ENCODE measurements at places on chromosomes 11 and 22.

GRCh38 chr11:4388221-4388620, 5.3 kb downstream of the TRIM21 start:
- no peak for DNase-seq

GRCh38 chr11:1682225-1682905, 14.6 kb upstream of the KRTAP5-6 start:
- DNase-seq = no peak

- peak; percentile 73 for DNase-seq
These were observed 2.9 kb upstream of the GGT5 start for GRCh38 chr22:24247564-24248344.

- no peak for DNase-seq
These were observed 2.3 kb downstream of the GATD1 start for GRCh38 chr11:774873-775592.

- DNase-seq = no peak
These were observed 3.7 kb downstream of the ALX4 start for GRCh38 chr11:44306052-44306917.

- DNase-seq = no peak
These were observed 110.3 kb downstream of the ARHGAP20 start for GRCh38 chr11:110601936-110602335.

DNA sequence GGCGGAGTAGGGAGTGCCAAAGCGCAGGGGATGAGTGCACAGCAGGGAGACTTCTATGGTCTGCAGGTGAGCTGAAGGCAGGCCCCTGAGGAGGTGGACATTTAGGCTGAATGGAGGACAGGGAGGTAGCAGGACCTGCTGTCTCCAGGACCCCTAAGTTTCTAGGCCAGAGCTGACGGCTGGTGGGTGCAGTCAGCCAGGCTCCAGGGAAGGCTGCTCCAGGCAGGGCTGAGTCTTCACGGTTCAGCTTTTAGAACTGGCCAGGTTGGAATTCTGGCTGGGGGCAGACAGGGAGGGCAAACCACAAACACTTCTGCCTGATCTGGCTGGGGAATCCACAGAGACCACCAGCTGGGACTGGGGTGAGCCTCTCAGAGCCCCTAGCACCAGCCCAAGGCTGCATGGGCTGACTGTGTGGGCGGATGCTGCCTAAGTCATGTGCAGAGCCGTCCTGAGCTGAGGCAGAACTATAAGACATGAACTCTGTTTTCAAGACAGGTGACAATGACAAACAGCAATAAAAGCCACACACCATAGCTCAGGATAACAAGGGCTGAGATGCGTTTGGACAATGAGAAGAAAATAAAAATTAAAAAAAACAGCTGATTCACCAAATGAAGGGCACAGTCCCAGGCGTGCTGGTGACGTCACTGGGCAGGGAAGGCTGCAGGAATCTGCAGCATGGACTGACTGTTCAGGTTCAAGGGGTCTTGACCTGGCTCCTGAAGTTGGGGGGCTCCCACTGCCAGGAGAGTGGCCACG, 10.4 kb upstream of the MALAT1 start:
- no peak for DNase-seq

DNA sequence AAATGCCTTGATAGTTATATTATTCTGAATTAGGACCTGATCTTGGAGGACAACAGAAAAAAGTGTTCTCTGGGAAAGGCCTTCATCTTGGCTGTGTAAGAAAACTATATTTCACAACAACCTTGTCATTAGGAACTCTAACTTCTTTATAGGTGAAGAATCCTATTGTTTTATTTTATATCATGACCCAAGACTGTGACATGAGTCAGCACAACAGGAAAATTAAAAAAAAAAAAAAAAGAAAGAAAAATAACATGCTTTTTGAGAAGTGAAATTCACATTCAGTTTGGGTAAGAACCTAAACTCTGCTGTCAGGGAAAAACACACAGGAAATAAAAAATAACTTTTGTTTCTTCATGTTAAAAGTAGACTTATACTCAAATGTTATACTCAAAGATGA, 11.7 kb upstream of the FOLR2 start:
- DNase-seq = no peak

DNA sequence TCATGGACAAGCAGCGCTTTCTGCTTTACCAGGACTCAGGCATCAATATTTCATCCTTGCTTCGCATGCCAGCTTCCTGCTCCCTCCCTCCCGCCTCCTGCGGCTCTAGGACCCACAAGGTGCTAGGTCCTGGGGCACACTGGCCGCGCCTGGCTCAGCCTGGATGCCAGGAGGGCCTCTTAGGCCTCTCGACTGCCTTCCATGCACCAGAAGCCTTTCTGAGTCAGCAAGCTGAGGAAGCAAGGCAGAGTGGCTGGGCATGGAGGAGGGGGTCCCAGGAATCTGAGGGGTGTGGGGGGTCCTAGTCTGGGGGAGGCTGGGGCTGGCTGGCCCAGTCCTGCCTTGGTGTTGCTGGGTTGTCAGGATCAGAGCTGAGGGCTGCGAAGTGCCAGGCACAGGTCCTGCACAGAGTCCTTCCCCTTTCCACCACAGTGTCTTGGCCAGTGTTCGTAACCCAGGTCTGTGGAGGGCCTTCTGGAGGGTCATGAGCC, 61.0 kb upstream of the THY1 start:
- DNase-seq = no peak

GRCh38 chr11:87819151-87819550, 356.1 kb downstream of the RAB38 start:
- no peak for DNase-seq

DNA sequence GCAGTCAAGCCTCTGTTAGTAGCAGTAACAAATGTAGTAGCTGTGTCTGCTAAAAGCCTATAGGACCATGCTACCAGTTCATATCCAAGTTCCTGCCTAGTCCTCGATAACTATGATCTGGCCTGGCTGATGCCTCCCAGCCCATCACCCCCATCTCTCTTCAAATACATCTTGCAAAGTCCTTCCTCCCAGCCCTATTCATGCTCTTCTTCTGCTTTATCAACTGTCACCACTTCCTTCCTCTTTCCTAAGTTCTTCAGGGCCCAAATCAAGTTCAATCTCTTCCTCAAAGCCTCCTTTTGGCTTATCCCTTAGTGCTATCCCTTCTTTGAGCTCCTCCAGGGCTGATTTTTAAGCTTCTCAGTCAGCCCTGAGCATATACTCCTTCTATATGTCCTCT, 150.9 kb upstream of the THY1 start:
- DNase-seq = no peak

DNA sequence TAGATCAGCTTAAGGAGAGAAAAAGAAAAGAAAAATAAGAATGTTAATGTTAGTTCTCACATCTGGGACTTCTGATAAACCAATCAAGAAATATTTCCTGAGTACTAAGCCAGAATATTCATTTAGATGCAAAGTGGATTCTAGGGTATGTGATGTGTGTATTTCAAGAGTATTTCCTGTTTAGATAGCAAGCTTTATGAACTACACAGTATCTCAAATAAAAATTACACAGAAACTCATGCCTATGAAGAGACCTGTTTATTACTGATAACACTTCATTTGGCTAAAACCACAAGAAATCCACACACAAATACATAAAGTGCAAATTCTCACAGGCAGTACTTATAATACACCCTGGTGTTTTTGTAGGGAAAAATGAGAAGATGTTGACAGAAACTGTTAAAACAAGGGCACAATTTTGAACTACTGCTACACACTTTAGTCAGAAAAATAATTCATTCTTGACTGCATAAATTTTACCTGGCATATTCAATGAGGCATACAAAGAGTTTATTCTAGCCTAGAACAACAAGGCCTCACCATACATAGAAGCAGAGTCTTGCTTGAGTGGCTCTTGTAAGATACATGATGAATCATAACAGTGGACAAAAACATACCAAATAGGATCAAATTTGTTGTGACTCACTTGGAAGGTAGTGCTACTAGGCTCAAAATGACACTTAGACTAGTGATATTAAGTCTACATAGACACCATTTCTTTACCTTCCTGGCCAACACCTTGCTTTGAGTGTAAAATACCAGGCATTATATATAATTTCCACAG, 18.8 kb upstream of the P4HA3 start:
- no peak for DNase-seq

DNA sequence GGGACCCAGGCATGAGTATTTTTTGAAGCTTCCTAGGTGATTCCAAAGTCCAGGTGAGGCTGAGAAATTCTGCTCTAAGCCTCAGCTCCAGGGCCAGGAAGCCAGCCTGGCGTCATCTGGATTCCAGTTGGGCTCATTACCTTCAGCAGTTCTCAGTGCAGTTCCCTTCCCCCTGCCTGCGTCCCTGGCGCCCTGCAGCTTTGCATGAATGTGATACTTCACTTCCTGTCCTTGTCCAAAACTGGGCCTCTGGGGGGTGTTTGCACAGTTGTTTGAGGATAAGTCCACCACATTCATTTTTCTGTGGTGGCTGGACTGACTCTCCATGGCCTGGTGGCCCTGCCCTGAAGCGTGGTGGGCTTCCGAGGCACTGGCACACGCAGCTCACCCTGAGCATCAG, 98.1 kb downstream of the TENM4 start:
- peak; percentile 98 for DNase-seq

DNA sequence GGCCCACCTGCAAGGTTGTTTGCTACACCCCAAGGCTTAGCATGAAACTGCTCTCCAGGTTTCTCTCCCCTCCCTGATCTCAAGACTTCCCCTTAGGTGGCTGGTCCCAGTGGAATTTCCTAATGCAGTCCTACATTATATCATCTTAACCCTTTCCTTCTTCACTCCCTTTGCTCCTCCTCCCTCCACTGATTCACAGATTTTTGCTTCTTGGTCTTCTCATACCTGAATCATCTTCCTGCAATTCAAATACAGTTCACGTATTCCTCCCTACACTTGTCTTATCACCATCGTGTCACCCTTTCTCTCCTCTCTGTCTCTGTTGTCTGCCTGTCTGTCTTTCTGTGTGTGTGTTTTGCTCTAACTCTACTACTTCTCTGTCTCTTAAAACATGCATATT, 17.0 kb downstream of the MMP10 start:
- DNase-seq = no peak

- no peak for DNase-seq
These were observed 97.8 kb downstream of the MYO18B start for GRCh38 chr22:25839755-25840154.

- DNase-seq = peak; percentile 27
These were observed 10.9 kb downstream of the PHLDB1 start for GRCh38 chr11:118618115-118618990.

DNA sequence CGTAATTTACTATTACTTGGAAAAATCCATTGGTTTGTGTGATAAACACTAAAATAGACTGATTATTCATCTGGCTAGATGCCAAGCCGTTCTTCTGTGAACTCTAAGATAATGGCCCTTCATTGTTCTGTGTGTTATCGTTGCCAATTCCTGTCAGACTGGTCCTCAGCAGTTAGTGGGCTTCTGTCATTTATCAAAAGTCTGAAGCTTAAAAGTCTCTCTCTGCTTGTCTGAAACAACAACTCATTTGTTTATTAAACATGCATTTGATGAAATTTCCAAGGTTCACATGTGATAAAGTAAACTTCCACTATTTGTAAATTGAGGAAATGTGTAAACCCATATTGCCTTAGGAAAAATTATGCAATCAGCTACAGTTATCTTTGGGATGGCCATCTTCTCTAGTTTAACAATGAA, 21.1 kb upstream of the RDX start:
- DNase-seq = peak; percentile 94

GRCh38 chr11:106331176-106331575, 253.7 kb downstream of the AASDHPPT start:
- DNase-seq = no peak

DNA sequence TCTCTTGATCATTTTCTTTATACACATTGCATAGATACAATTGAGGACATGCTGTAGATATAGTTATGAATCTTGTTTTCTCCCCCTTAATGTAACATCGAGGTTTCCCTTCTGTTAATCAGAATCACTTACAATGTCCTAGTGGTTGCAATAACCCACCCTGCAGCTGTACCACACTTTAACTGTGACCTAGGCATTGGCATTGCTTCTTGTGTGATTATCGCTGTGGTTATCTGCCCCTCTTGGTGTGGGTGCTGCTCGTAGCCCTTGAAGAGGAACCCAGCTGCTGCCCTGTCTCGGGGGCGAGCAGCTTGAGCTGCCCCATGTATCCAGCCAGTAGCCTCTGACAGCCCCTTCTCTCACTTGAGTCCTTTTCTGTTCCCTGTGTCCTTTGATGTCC, 1.5 kb downstream of the DGAT2 start:
- peak; percentile 15 for DNase-seq

DNA sequence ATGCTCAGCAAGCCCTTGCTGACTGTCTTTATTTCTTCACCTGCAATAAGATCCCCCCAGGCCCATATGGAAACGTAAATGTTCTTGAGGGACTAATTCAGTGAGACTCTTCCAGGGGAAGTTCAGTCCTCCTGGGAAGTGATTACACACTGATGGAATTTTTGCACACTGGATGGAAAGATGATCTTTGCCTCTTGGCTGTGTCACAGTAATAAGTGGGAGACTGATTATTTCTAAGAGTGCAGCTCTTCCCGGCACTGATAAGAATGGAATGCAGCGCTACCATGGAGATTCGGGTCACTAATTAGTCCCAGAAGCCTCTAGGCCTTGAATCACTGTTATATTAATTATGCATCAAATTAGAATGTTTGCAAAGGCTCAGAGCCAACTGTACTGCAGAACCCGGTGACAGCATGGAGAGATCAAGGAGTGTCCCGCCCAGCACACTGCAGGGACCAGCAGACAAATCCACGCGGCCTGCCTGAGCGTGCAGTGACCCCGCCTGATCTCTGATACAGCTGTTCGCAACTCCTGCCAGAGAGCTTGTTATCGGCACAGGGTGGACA, 178.3 kb downstream of the SNX19 start:
- DNase-seq = peak; percentile 80

DNA sequence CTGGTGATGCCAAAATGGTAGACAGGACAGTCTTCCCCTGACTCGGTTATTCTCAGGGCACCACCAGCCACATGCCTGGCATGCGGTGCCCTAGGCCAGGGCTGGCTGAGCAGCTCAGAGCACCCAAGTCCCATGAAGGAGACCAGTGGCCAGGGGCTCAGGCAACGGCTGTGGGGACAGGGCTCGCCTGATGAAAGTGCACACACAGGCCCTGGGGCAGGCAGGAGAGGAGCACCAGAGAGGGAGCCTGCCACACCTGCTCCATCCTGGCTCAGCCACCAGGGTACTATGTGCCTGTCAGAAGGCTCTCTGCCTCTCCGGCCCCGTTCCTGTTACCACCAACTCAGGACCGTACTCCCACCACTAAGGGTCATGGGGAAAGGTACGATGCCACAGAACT, 12.1 kb downstream of the ELFN2 start:
- no peak for DNase-seq

GRCh38 chr11:124872741-124873140, 7.5 kb downstream of the ROBO3 start:
- DNase-seq = no peak

- no peak for DNase-seq
These were observed 28.2 kb upstream of the P4HA3 start for GRCh38 chr11:74339619-74340018.

Data from NCI-H69 (cell line).